Frontal cortex (tissue), 4 donors: ENCODE measurements at places on chromosomes 1 and 21.

GRCh38 chr1:222167111-222167510 lies 380.8 kb downstream of the HHIPL2 start:
- DNase-seq = no peak

- DNase-seq = no peak
Measured at GRCh38 chr1:145857170-145857569, 1.7 kb downstream of the PIAS3 start.

- DNase-seq = no peak
Measured at GRCh38 chr1:60813071-60813470, 269.3 kb upstream of the NFIA start.

- no peak for DNase-seq
Measured at GRCh38 chr1:226589008-226589733, 40.6 kb downstream of the STUM start.

DNA sequence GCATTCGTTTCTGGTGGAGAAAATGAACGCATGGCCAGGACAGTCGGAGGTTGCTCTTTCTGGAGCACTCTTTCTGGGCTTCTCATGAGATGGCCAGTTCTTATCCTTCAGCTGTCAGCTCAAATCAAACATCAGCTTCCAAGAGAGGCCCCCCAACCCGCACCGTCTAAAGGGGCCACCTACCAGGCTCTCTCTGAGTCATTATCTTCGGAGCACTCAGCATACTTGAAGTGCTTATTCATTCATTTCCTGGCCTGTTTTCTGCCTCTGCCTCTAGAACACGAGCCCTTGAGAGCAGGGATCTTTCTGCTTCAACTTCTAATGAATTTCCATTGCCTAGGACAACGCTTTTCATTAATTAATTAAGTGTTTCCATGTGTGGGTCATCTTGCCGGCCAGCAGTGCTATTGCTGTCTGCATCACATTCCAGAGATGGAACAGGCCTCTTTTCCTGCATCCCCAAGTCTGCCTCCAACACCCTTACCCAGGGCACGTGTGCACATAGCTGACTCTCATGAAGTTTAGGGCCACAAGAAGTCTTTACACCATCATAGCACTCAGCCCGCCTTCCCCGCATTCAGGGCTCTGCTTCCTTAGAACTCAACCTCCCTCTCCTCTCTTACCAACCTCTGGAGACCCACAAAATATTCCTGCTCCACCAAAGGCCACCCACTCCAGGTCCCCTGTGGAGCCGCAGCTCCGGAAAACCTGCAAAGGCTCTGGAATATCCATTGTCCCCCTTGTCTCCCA lies 52.1 kb upstream of the LAPTM5 start:
- no peak for DNase-seq

GRCh38 chr1:45942411-45942810 lies 139.0 kb downstream of the MAST2 start:
- DNase-seq = no peak
